ENCODE measurements at places on chromosomes 2 and 18. TPM values are rescaled to one million over a fixed set of nuclear protein-coding genes. Genes with fewer than 3 reads are reported as not detected.

The DOCK10 gene
- 4.3 TPM for total RNA-seq

DNA sequence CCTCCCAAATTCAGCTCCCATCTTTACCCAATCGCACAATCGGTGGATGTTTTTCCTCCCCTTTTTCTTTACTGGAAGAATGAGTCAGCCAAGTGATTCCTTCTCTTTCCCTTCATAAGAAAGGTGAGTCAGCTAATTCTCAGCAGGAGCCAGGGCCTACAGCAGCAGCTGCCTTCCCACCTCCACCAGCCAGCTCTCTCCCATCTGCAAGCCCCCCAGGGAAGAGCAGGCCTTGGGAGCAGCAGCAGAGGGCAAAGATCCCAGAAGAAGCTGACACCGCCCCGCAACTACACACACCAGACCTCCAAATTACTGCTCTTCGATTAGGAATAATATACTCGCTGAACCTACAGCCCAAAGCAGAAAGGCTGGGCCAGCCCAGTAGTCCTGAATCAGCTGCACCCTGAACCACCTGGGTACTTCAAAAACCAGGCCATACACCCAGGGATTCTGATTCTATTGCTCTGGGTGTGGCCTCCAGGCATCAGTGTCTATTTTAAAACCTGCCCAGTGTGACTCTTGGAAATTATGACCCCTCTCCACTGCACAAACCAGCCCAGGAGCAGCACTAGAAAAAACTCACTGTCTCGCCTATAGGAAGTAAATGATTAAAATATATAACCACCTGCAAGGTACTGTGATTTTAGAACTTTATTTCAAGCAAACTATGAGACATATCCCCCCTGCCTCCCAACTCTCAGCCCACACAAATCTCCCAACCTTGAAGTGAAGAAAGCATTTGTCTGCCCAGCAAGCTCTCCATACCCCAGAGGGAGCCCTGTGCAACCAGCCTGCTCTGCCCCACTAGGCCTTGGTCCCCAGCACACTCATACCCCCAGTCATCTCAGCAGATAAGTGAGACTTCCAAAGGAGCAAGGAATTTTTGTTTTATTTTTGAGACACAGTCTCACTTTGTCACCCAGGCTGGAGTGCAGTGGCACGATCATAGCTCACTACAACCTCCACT lies 7.3 kb downstream of the SFXN5 start:
- peak; percentile 34 for DNase-seq

DNA sequence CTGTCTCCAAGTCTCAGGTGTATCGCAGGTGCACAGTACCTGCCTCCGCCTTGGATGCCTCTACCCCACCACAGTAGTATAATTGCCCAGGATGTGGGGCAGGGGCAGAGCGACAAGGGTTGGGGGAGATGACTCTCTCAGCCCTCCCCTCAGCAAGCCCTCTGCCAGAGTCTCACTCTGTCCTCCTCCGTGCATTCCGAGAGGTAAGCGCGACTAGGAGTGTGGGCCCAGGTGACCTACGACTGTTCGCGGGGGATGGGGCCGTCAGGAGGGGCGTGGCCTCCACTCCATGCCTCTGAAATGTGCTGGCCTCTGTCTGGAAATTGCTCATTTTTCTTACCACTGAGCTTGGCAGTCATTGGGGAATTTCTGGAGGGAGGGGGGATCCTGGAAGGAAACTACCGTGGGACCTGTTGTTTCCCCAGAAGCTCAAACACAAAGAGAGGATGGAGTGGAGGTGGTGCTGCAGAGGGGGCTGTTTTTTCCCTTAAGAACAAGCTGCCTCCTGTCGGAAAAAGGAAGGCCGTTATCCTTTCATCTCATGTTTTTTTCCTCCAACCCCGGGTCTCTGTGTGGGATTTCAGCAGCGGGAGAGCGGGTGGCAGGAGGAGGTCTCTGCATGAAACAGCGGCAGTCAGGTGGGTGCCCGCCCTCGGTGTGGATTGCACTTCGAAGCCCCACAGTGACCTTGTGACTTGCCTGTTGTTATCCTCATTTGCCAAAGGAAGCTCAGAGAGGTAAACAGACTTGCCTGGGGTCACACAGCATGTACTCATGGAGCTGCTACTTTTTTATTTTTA lies 13.0 kb upstream of the RALB start:
- peak; percentile 86 for DNase-seq

DNA sequence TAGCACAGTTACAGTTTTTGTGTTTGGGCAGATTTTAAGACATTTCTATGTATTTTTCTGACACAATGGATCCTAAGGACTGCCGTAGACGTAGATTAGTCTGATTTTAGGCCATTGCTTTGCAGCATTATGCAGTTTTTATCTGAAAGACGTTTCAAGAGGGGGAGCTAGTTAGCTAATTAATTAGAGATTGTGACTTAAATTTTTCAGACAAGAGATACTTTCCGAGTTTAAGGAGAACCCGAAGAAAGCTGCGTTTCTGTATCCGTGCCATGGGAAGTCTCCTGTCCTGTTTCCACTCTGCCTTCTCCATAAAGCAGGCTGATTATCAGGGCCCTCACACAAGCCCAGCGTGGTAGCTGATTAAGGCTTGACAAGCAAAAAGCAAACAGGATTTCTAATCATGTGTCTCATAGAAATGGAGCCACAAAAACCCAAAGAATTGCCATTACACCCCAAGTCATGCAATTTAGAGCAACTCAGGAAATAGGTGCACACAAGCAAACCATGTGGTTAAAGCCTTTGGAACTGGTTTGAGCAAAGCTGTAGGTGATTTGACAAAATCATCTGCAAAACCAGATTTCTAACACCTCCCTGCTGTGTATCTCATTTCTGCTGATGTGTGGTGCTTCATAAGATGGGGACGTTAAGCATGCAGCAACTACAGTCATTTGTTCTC lies 808.1 kb downstream of the RNF144A start:
- DNase-seq, result no peak

DNA sequence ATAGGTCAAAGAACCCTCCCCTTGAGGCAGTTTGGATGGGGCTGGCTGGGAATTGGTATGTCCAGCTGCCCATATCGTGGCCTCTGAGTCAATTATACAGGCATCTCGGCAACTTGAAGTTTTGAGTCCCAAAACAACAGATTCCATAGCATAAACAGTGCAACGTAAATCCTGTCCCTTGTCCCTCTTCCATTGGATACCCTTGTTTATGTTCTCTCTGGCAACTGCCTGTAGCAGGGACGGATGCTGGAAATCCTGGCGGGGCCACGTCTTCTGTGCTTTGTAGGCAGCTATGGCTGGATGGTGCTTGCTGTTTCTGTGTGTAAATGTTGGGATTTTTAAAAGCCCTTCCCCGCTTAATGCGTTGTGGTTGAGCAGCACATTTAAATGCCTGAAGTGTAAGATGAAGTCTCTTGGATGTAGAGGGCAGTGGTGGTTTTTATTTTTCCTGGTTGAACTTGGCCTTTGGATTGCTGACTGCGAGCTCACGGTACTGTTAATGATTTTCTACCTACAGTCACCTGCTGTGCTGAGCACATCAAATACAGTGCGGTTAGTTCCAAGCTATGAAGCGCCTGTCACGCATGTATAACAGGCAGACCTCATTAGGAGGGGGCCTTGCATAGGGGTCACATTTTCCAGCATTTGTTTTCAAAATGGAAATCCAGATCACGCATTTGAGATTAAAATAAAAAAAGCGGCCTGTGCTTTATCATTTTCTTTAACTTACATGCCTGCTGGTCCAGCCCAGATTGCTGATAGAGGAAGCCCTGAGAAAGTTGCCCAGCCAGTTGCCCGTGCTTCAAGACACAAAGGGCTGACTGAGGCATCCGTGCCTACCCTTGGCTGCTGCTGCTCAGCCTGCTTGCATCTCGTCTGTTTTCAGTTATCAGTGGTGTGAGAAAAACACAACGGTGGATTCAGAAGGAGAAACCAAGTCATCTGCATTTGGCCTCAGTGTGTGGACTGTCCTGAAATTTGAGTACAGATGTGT lies 84.7 kb downstream of the NEDD4L start:
- peak; percentile 80 for DNase-seq

DNA sequence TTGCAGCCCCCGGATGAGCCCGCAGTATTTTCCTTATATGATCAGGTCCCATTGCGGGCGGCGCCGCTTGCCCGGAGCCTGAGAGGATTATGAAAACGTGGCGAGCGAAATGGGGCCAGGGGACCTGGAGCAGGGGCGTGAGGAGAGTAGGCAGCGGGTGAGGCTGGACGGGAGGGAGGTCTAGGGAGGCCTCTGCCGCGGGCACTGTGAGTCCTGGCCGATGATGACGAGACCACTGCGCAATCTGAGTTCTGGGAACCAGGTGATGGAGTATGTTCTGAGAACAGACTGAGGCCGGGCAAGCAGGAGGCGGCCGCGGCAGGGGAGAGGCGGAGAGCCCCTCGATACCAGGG lies 790 bp upstream of the ACAA2 start:
- DNase-seq, result peak; percentile 85

Measured in stomach (tissue), 19 donors.